ENCODE measurements at places on chromosomes 12 and 14.

GRCh38 chr14:67410313-67410712 is 1.7 kb downstream of the PLEK2 start:
- no peaks in the 10 kb centered on the region for H3K27me3 ChIP-seq
- H3K36me3 ChIP-seq, result no peaks in the 10 kb centered on the region
- DNase-seq, result no peak
- no peak overlapping the region for H3K27ac ChIP-seq

- H3K4me1 ChIP-seq, result no peaks in the 10 kb centered on the region
- no peaks in the 10 kb centered on the region for H3K36me3 ChIP-seq
- H3K27me3 ChIP-seq, result peaks cover 70% of the 10 kb centered on the region
- no peak for DNase-seq
- no peak overlapping the region for H3K27ac ChIP-seq
Measured at GRCh38 chr14:36495666-36496065, 24.4 kb downstream of the NKX2-1 start.

- H3K4me3 ChIP-seq, result no peak overlapping the region
- H3K27ac ChIP-seq, result no peak overlapping the region
- no peaks in the 10 kb centered on the region for H3K4me1 ChIP-seq
Measured at GRCh38 chr12:91347481-91348214, 165.0 kb upstream of the DCN start.

DNA sequence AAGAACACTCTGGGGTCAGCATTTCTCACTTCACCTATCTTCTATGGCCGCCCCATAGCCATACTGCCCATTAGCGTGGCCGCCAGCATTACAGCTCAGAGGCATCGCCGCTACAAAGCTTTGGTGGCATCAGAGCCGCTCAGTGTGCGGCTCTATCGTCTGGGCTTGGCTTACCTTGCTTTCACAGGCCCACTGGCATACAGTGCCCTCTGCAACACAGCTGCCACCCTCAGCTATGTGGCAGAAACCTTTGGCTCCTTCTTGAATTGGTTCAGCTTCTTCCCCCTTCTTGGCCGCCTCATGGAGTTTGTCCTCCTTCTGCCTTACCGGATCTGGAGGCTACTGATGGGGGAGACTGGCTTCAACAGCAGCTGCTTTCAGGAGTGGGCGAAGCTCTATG is 2.6 kb downstream of the DNAJC22 start:
- peaks cover 34% of the 10 kb centered on the region for H3K4me1 ChIP-seq
- no peak overlapping the region for H3K4me3 ChIP-seq
- H3K36me3 ChIP-seq, result peaks cover 4% of the 10 kb centered on the region
- no peak overlapping the region for H3K27ac ChIP-seq
- H3K27me3 ChIP-seq, result peaks cover 16% of the 10 kb centered on the region
- no peak for DNase-seq

DNA sequence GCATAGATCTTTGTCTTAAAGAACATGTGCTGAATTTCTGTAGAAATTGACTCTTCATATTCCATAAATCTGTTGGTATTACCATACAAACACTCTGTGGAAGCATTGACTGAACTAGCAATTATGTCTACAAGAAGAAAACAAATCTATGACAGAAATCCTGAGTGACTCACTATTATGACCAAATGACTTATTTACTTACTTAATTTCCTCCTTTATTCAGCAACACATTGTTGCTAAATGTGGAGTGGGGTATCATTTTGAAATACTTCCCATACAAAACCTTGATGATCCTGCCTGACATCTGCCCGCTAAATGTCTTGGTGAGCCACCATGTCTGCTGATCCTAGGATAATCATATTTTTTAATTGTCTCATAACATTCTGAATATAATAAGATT is 99.1 kb upstream of the SLCO1C1 start:
- H3K27ac ChIP-seq, result no peak overlapping the region
- peaks cover 2% of the 10 kb centered on the region for H3K27me3 ChIP-seq
- no peak for DNase-seq
- H3K4me1 ChIP-seq, result no peaks in the 10 kb centered on the region
- H3K36me3 ChIP-seq, result no peaks in the 10 kb centered on the region

DNA sequence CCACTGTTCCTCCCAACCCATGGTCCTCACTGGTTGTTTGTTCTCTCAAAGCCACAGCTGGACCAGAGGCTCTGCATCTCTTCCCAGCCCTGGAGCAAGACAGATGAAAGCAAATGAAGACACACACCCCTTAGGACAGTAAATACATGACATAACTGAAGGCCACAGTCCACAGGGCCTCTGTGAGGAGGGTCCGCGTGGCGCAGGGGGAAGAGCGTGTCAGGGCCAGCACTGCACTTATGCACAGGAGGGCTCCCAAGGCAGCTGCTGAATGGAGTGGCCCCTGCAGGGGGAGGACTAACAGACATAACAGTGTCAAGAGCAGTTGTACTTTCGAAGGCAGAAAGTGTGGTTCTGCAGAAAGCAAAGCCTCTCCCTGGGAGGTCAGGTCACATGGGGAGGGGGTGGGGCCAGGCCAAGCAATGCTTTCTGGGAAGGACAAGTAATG is 79.9 kb downstream of the CHGA start:
- H3K4me1 ChIP-seq, result peaks cover 25% of the 10 kb centered on the region
- peaks cover 13% of the 10 kb centered on the region for H3K36me3 ChIP-seq
- no peak for DNase-seq
- no peaks in the 10 kb centered on the region for H3K27me3 ChIP-seq

DNA sequence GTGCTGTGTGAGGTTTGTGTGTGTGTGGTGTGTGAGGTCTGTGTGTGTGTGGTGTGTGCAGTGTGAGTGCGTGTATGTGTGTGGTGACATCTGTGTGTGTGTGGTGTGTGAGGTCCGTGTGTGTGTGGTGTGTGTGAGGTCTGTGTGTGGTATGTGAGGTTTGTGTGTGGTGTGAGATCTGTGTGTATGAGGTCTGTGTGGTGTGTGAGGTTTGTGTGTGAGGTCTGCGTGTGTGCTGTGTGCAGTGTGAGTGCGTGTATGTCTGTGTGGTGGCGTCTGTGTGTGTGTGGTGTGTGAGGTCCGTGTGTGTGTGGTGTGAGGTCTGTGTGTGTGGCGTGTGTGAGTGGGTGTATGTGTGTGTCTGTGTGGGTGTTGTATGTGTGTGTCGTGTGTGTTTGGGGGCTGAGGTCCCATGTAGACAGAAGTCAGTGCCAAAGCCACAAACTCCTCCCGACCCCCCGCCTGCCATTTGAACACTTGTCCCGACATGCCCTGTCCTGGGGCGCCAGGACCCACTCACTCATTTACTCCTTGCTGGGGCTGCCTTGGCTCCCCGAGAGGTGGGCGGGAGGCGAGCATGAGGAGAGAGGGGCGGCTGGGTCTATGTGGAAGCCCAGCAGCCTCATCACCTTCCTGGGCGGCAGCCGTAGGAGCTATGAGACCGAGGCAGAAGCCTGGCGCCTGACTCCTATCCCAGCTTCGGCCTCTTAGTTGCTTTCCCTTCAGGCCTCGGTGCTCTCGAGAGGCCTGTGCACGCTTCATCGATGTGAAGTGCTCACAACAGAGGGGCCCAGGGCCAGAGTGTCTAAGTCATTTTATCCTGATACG is 20.5 kb downstream of the RILPL1 start:
- no peaks in the 10 kb centered on the region for H3K27me3 ChIP-seq
- no peak overlapping the region for H3K4me3 ChIP-seq
- H3K4me1 ChIP-seq, result no peaks in the 10 kb centered on the region
- H3K27ac ChIP-seq, result no peak overlapping the region

DNA sequence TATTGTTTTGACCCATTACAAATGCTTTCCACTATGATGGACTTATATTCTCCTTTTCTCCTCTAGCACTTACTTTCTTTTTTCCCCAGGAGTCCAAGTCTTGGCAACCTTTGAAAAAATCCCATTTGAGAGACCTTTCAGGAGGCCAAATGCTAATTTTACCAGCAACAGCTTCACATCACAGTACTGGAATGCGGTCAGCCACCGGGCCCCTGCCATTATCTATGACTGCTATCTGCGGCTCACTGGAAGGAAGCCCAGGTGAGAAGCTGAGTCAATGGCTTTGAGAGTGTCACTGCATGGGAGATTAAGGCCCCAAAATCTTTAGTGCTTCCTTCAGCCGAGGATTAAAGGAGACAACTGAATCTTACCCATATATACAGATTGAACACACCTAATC is 64.2 kb downstream of the ERGIC2 start:
- peaks cover 12% of the 10 kb centered on the region for H3K36me3 ChIP-seq
- peaks cover 8% of the 10 kb centered on the region for H3K4me1 ChIP-seq
- no peak for DNase-seq
- no peak overlapping the region for H3K4me3 ChIP-seq
- no peaks in the 10 kb centered on the region for H3K27me3 ChIP-seq

Data from naive thymus-derived CD8-positive, alpha-beta T cell (primary cell).